Spinal cord (tissue), 10 donors: ENCODE measurements at places on chromosomes 3 and 15. TPM values are rescaled to one million over a fixed set of nuclear protein-coding genes. Genes with fewer than 3 reads are reported as not detected.

DNA sequence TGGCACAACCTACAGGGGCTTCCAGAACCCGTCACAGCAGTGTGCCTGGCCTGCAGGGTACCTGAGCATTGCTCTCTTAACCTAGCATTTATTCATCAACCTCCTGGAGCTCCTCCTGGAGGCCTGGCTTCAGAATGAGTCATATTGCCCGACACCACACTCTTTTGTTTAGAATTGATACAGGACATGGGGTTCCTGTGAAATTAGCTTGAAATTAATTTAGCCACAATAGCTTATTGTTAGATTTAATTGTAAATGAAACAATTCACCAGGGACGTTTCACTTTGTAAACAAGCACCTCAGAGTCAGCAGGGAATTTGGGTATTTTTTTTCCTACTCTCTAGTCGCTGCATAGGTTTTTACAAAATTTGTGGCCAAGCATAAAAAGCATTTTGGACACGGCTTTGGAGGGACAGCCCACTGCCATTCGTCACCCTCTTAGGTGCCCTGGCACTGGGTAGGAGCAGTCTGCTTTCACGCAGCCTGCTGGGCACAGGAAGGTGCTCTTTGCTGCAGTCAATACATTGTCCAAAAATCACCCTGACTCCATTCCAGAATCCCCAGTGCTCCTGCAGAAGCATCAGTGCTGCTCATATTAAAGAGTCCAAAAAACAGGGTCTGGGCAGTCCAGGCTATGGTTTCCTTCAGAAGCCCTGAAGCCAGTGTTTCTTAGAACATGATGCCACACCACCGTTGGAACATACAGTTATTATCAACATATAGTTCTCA is 60.8 kb upstream of the MEF2A start:
- H3K4me1 ChIP-seq, result peaks cover 14% of the 10 kb centered on the region
- H3K36me3 ChIP-seq, result no peaks in the 10 kb centered on the region
- no peak overlapping the region for H3K27ac ChIP-seq
- H3K4me3 ChIP-seq, result no peak overlapping the region
- no peak for DNase-seq

DNA sequence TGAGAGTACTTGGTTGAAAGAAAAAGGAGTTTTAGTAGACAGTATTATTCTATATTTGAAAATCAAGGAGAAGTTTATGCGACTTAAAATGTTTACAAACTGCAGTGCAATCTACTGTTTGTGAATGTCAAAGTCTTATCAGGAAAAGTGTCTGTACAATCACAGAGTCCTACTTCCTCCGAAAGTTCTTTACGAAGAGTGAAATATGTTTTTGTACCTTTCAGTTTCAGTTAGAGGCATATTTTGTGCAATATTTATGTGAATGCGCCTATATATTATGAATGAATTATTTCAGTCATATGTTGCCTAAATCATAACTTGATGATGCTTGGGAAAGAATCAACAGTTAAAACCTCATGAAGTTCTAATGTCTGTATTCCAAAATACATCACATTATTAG is 31.5 kb downstream of the NGRN start:
- H3K27me3 ChIP-seq, result no peaks in the 10 kb centered on the region
- DNase-seq, result no peak
- no peak overlapping the region for H3K27ac ChIP-seq
- peaks cover 7% of the 10 kb centered on the region for H3K36me3 ChIP-seq
- H3K4me1 ChIP-seq, result peaks cover 30% of the 10 kb centered on the region

WWTR1 gene
- total RNA-seq, result 58.8 TPM

GOLGA8M gene
- 1.3 TPM for total RNA-seq

GRCh38 chr3:3998140-3998922 is 199.1 kb downstream of the LRRN1 start:
- H3K36me3 ChIP-seq, result no peaks in the 10 kb centered on the region
- no peaks in the 10 kb centered on the region for H3K27me3 ChIP-seq
- DNase-seq, result peak; percentile 71
- no peak overlapping the region for H3K4me3 ChIP-seq
- no peaks in the 10 kb centered on the region for H3K4me1 ChIP-seq
- H3K27ac ChIP-seq, result no peak overlapping the region

- H3K27ac ChIP-seq, result no peak overlapping the region
- peaks cover 10% of the 10 kb centered on the region for H3K4me1 ChIP-seq
- DNase-seq, result peak; percentile 68
Measured at GRCh38 chr15:69128667-69129311, 31.6 kb upstream of the GLCE start.

UROC1 gene
- 0.06 TPM for total RNA-seq

DNA sequence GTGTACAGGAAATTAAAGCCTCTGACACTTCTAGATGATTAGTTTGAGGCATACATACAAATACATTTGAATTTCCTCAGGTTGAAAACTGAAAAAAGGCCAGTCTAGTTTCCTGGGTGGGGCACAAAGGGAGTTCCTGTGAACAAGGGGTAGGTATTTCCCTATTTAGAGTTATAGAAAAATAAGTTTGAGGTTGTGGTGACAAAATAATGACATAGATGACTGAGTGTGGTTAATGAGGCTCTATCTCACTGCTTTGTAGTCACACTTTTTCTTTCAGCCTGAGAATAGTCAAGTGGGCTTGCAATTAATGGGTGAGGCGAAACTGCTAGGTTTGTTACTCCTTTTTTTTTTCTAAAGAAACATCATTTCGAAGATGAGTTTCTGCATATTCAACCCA is 4.3 kb downstream of the SLCO3A1 start:
- H3K27me3 ChIP-seq, result peaks cover 2% of the 10 kb centered on the region
- no peak for DNase-seq
- peaks cover 8% of the 10 kb centered on the region for H3K4me1 ChIP-seq
- no peak overlapping the region for H3K27ac ChIP-seq
- H3K36me3 ChIP-seq, result no peaks in the 10 kb centered on the region

RASGRF1 gene
- total RNA-seq, result 4.9 TPM

C3orf49 gene
- not detected for total RNA-seq

MITF gene
- total RNA-seq, result 11.7 TPM

DNA sequence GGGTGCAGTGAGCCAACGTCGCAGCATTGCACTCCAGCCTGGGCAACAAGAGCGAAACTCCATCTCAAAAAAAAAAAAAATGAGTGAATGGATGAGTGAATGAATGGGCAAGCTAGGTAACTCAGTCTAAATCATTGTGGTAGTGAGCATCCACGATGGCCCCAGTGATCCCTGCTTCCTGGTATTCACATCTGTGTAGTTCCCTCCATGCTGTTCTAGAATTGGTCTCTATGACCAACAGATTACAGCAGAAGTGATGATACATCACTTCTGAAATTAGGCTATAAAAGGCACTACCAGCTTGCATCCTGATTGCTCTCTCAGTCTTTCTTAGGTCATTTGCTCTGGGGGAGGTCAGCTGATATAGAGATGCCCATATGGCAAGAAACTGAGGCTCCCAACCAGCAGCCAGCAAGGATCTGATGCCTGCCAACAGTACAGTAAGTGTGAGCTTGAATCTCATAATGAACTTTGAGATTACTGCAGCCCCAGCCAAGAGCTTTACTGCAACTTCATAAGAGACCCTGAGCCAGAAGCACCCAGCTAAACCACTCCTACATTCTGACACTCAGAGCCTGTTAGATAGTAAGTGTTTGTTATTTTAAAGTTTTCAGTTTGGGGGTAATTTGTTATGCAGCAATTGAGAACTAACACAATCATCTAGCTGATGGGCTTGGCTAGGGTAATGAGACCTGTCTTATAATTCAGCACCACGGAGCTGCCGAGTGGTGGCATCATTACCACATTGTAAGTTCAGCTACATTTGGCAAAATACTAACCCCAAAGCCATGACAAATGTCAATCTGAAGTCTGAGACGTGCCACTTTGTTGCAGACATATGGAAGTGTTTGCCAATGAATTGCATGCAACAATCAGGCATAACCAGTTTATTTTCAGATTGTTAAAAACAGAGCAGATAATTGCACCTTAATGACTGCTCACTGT is 53.0 kb downstream of the KLHL6 start:
- no peaks in the 10 kb centered on the region for H3K27me3 ChIP-seq
- H3K4me1 ChIP-seq, result no peaks in the 10 kb centered on the region
- H3K27ac ChIP-seq, result no peak overlapping the region
- no peak overlapping the region for H3K4me3 ChIP-seq
- H3K36me3 ChIP-seq, result no peaks in the 10 kb centered on the region

- H3K36me3 ChIP-seq, result no peaks in the 10 kb centered on the region
- H3K27me3 ChIP-seq, result no peaks in the 10 kb centered on the region
- H3K4me3 ChIP-seq, result no peak overlapping the region
- no peak for DNase-seq
Measured at GRCh38 chr3:59698091-59698490, 648.3 kb upstream of the CFAP20DC start.

DNA sequence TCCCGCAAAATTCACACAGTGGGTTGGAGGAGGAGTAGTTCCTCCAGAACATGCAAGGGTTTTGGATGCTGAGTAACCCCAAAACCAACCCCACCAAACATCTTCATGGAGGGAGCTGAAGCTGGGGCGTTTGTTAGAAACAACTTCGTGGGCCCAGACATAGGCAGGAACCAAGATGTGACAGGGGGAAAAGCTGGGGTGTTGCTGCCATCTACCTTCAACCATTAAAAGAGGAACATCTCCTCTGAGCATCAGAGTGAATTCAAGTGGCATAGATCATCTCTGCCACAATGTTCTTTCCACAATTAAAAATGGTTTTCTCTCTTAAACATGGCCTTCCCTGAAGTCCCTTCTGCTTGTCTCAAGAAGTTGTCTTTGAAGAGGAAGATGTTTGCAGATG is 20.5 kb downstream of the SIDT1 start:
- no peaks in the 10 kb centered on the region for H3K27me3 ChIP-seq
- H3K27ac ChIP-seq, result no peak overlapping the region
- H3K4me3 ChIP-seq, result no peak overlapping the region
- no peak for DNase-seq
- no peaks in the 10 kb centered on the region for H3K4me1 ChIP-seq
- no peaks in the 10 kb centered on the region for H3K36me3 ChIP-seq

DNA sequence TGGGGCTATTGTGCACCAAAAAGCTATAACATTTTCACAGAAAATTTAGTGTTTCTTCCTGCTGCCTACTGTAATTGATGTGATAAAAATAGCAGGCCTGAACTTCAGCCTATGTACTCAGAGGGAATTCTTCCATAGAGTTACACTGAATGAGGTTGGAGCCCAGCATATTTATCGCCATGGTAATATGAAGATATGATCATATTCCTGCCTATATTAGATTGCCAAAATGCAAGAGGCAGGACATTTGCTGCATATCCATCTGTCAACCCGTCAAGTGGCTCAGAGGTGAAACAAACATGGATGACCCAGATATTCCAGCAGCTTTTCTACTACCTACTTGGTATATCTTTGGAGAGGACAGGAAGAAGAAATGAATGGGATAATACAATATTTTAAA is 1150.6 kb downstream of the TBL1XR1 start:
- no peak overlapping the region for H3K27ac ChIP-seq
- DNase-seq, result no peak
- H3K27me3 ChIP-seq, result no peaks in the 10 kb centered on the region
- H3K4me3 ChIP-seq, result no peak overlapping the region
- no peaks in the 10 kb centered on the region for H3K4me1 ChIP-seq

GRCh38 chr3:133093366-133093765 is 55.2 kb downstream of the TMEM108 start:
- DNase-seq, result no peak
- no peaks in the 10 kb centered on the region for H3K4me1 ChIP-seq
- H3K27me3 ChIP-seq, result no peaks in the 10 kb centered on the region
- H3K36me3 ChIP-seq, result no peaks in the 10 kb centered on the region
- no peak overlapping the region for H3K4me3 ChIP-seq

- no peaks in the 10 kb centered on the region for H3K27me3 ChIP-seq
- no peaks in the 10 kb centered on the region for H3K36me3 ChIP-seq
- no peaks in the 10 kb centered on the region for H3K4me1 ChIP-seq
- no peak for DNase-seq
- H3K27ac ChIP-seq, result no peak overlapping the region
- H3K4me3 ChIP-seq, result no peak overlapping the region
Measured at GRCh38 chr3:22474706-22475445, 723.9 kb upstream of the ZNF385D start.

GRCh38 chr3:181454451-181455027 is 257.2 kb upstream of the SOX2 start:
- H3K4me1 ChIP-seq, result no peaks in the 10 kb centered on the region
- no peaks in the 10 kb centered on the region for H3K27me3 ChIP-seq
- H3K4me3 ChIP-seq, result no peak overlapping the region
- no peak for DNase-seq
- H3K27ac ChIP-seq, result peak overlapping the region; percentile 74

DNA sequence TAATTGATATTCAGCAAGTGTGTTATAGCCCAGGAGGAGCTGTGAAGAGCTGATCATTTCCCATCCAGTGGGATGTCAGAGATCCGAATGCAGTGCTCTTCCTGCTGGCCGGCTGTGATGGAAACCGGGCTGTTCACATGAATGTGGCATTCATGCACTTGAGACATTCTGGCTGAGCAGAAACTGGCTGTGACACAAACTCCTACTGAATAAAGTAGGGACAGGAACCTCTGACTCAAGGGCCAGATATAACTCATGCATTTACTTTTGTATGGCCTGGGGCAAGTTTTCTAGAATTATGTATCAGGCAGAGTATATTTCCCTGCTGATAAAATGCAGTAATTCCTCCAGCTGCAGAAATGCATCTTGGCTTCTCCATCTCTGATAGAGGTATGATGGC is 83.4 kb upstream of the FAM3D start:
- H3K4me1 ChIP-seq, result no peaks in the 10 kb centered on the region
- H3K27ac ChIP-seq, result no peak overlapping the region
- peak; percentile 25 for DNase-seq
- no peaks in the 10 kb centered on the region for H3K27me3 ChIP-seq

GRCh38 chr3:128620268-128620691 is 30.3 kb downstream of the RPN1 start:
- H3K4me1 ChIP-seq, result peaks cover 19% of the 10 kb centered on the region
- DNase-seq, result no peak
- peaks cover 69% of the 10 kb centered on the region for H3K36me3 ChIP-seq
- H3K27me3 ChIP-seq, result no peaks in the 10 kb centered on the region
- no peak overlapping the region for H3K4me3 ChIP-seq

- no peaks in the 10 kb centered on the region for H3K36me3 ChIP-seq
- no peak overlapping the region for H3K27ac ChIP-seq
- no peaks in the 10 kb centered on the region for H3K27me3 ChIP-seq
- DNase-seq, result no peak
Measured at GRCh38 chr3:31823184-31823583, 157.9 kb downstream of the OSBPL10 start.

- peaks cover 12% of the 10 kb centered on the region for H3K4me1 ChIP-seq
- no peak for DNase-seq
- peak overlapping the region; percentile 86 for H3K27ac ChIP-seq
- H3K4me3 ChIP-seq, result no peak overlapping the region
- no peaks in the 10 kb centered on the region for H3K27me3 ChIP-seq
Measured at GRCh38 chr15:48109212-48109611, 11.6 kb upstream of the SLC24A5 start.

- no peaks in the 10 kb centered on the region for H3K4me1 ChIP-seq
- no peak overlapping the region for H3K27ac ChIP-seq
- no peaks in the 10 kb centered on the region for H3K36me3 ChIP-seq
- no peak overlapping the region for H3K4me3 ChIP-seq
- no peaks in the 10 kb centered on the region for H3K27me3 ChIP-seq
Measured at GRCh38 chr3:98886525-98886924, 15.0 kb downstream of the DCBLD2 start.

- DNase-seq, result no peak
- H3K27me3 ChIP-seq, result no peaks in the 10 kb centered on the region
- no peaks in the 10 kb centered on the region for H3K36me3 ChIP-seq
- H3K4me1 ChIP-seq, result no peaks in the 10 kb centered on the region
- peak overlapping the region; percentile 87 for H3K27ac ChIP-seq
Measured at GRCh38 chr15:95439922-95440376, 890.6 kb upstream of the NR2F2 start.
